ENCODE measurements at places on chromosomes 1 and 21. TPM values are rescaled to one million over a fixed set of nuclear protein-coding genes. Genes with fewer than 3 reads are reported as not detected.

DNA sequence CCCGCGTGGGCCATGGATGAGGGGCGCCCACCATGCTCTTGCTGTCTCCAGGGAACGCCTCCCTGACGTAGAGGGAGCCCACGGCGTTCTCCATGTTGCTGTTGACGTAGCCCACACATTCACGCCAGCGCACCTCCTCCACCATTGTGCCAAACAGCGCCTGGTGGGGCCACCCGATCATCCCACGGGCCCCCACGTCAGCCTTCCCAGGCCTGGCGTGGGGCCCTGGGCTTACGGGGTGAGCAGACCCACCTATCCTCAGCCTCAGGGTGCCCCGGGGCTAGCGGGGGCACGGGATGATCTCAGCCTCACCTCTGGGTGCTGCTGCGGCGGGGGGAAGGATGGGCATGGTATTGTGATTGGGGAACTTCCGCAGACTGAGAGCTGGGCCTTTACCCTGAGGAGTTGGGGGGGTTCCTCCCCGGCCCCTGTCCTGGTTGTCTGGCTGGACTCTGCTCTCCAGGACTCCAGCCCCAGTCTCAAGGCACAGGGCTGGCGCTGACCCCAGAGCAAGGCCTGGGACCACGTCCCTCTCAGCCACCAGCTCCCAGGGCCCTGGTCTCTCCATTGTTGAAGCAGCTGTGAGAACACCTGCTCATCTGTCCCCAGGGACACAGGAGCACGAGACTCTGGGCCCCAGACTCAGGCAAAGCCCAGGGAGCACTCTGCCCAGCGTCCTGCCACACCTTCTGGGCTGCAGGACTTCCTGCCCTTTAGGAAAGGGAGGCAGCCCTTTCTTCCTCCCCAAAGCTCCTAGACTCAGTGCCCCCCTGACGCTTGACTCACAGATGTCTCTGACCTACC is 10.2 kb downstream of the PRXL2B start:
- H3K27me3 ChIP-seq, result no peaks in the 10 kb centered on the region
- no peak overlapping the region for H3K27ac ChIP-seq
- H3K36me3 ChIP-seq, result no peaks in the 10 kb centered on the region
- peak; percentile 14 for DNase-seq
- H3K4me3 ChIP-seq, result no peak overlapping the region
- H3K4me1 ChIP-seq, result no peaks in the 10 kb centered on the region

GRCh38 chr1:184637664-184638240 is 116.9 kb downstream of the EDEM3 start:
- no peak for DNase-seq
- no peaks in the 10 kb centered on the region for H3K4me1 ChIP-seq
- H3K27ac ChIP-seq, result no peak overlapping the region

- peaks cover 2% of the 10 kb centered on the region for H3K36me3 ChIP-seq
- H3K4me3 ChIP-seq, result no peak overlapping the region
- DNase-seq, result peak; percentile 79
These were observed 2.8 kb downstream of the RGS16 start for GRCh38 chr1:182601416-182601786.

DNA sequence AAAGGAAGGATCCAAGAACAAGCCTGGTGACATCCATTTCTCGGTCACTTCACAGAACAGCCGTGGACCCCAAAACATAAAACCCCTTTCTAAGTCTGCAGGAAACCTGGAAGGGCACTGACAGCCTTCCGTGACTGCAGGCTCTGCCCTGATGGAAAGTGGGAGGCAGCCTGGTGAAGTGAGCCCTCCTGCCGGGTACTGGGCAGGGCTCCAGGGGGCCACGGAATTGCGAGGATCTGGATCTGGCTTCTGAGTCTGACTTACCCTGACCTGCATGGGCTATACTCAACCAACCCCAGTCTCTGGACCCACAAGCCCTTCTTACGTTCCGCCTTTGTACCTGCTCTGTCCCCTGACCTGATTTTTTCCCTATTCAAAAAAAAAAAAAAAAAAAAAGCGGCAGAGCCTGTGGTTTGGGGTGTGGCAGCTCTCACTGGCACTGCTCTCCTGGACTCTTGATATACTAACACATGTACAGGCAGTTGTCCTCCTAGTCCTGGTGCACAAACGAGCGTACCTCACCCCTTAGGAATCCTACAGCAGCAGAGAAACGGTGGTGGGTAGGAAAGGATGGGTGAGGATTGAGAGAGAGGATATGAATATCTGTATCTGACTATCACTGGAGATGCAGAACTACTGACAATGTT is 82.9 kb downstream of the BEND5 start:
- H3K4me1 ChIP-seq, result no peaks in the 10 kb centered on the region
- H3K4me3 ChIP-seq, result no peak overlapping the region
- H3K27me3 ChIP-seq, result no peaks in the 10 kb centered on the region
- DNase-seq, result no peak
- H3K27ac ChIP-seq, result no peak overlapping the region

The GJB5 gene
- 0.22 TPM for total RNA-seq

The SLC37A1 gene
- 34.8 TPM for total RNA-seq

The CFAP74 gene
- 0.28 TPM for total RNA-seq

The GPR37L1 gene
- total RNA-seq, result 0.11 TPM
